ENCODE measurements at places on chromosomes 11 and 22.

DNA sequence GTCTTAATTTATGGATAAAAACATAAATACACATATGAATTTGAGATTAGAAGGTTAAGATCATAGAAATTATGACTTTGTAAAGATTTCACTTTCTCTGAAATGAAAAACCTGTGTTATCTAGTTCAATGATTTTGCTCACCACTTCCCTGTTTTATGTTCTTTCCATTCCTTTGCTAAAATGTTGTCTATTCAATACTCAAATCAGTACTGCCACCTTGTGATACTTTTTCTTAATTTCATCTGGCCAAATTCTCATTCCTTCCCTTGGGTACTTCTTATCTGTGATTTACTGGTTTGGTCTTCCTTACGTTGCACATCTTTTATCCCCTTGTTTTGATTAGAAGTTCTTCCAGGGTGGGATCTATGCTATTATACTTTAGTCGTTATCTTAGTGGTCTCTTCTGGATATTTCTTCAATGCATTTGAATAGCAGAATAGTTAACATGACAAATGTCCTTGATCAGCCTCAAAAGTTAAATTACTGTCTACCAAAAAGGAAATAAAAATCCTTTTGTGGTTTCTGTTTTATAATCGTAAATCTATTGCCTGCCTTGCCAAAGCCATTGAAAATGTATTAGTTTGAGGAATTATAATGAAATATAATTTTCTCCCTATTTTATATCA is 197.0 kb downstream of the PGR start:
- no peak overlapping the region for H3K27ac ChIP-seq
- no peaks in the 10 kb centered on the region for H3K36me3 ChIP-seq
- H3K27me3 ChIP-seq = no peaks in the 10 kb centered on the region
- peaks cover 14% of the 10 kb centered on the region for H3K4me1 ChIP-seq
- peak; percentile 77 for DNase-seq

DNA sequence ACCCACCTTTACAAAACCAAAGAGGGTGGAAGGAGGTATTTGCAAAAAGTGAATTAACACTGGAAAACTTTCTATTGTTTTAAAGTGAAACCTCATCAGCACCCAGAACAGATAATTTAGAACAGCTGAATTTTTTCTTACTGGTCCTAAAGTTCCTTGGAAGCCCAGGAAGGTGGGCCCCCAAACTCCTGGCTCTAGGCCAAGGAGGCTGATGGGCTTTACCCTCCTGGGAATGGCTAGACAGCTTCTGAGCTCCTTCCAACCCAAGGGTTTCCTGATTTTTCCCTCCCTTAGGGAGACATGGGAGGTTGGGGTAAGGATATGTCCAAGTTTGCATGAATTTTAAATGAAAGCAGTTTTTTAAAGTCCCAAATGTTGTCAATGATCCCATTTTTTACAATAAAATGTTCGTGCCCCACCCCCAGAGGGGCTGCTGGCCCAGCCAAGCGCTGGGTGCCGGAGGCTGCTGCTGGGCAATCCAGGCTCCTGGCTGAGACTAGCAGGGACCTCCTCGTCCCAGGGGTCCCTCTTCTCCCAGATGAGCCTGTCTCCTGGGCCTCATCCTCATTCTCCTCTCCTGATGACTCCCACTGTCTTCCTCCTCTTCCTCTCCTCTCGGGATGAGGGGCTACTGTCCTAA is 28.4 kb downstream of the RELT start:
- DNase-seq = no peak
- no peaks in the 10 kb centered on the region for H3K27me3 ChIP-seq
- H3K4me1 ChIP-seq = no peaks in the 10 kb centered on the region
- H3K27ac ChIP-seq = no peak overlapping the region
- peaks cover 6% of the 10 kb centered on the region for H3K36me3 ChIP-seq
- H3K4me3 ChIP-seq = no peak overlapping the region

DNA sequence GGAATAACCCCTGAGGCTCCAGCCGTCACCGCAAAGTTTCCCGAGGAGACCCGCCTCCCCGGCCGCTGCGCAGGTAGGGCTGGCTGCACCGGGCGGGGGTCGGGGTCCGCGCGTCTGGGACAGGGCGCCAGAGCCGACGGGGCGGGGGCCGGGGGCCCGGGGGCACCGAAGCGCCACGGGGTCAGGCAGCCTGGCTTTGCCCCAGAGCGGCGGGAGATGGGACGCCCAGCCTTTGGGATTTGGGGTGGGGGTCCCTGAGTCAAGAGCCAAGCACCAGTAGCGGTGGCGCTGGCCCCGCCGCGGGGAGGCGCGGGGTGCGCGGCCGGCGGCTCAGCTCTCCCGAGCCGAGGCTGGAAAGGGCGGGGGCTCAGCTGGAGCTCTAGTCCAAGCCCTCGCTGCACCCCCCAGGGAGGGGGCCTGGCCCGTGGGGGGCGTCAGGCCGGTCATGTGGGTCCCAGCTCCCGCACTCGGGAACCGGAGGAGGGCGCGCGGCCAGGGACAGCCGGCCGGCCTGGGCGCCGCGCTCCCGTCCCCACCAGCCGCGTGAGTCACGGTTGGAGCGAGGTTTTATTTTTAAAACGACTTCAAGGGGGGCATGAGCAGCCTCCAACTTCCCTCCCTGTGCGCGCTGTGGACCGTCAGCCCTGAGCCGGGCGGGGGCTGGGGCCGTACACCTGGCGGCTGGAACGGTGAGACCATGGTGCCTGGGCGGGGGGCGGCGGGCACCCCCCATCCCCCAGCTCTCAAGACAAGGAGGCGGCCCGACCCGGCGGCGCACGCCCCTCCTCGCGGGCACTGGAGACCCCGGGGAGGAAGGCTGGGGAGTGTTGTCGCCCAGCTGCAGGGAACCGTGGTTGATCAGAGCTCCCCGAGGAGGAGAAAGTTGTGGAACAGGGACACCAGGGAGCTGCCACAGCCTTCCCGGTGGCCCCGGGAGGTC is 626 bp downstream of the FLRT1 start:
- peak overlapping the region; percentile 47 for H3K27ac ChIP-seq
- H3K4me3 ChIP-seq = peak overlapping the region; percentile 60
- H3K4me1 ChIP-seq = peaks cover 24% of the 10 kb centered on the region
- DNase-seq = peak; percentile 67
- peaks cover 14% of the 10 kb centered on the region for H3K27me3 ChIP-seq
- no peaks in the 10 kb centered on the region for H3K36me3 ChIP-seq

- H3K4me3 ChIP-seq = peak overlapping the region; percentile 63
- H3K27ac ChIP-seq = peak overlapping the region; percentile 17
- peaks cover 26% of the 10 kb centered on the region for H3K4me1 ChIP-seq
- DNase-seq = no peak
- H3K27me3 ChIP-seq = no peaks in the 10 kb centered on the region
These were observed 664 bp upstream of the PRSS23 start for GRCh38 chr11:86799680-86800075.

DNA sequence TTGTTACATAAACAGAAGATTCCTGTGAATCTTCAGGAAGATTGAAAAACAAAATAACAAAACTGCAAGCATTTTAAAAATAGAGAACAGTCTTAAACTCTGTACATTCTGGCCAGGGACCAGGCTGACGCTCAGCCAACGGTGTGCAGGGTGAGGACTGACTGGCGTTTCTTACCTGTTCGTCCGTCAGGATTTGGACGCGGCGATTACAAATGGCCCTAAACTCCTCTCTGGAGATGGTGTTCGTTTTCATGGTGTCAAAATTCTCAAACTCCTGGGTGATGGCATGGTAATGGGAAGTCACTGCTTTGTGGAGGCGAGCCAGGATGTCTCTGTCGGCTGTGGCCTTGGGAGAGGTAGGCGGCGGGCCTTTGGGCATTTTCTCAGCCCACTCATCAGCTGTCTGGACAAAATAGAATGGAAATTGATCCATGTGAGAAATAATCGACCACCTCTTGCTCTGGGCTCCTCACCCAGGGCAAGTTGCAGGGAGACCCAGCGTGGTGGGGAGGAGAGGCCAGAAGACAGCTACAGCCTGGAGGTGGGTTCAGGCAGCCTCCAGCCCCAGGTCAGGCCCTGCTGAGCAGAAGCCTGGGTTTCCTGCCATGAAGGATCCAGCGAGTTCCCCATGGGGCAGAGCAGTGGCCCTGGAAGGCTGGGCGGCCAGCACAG is 143.0 kb downstream of the MPPED1 start:
- no peak overlapping the region for H3K4me3 ChIP-seq
- no peak overlapping the region for H3K27ac ChIP-seq
- H3K36me3 ChIP-seq = no peaks in the 10 kb centered on the region
- H3K4me1 ChIP-seq = no peaks in the 10 kb centered on the region
- no peaks in the 10 kb centered on the region for H3K27me3 ChIP-seq
- no peak for DNase-seq

DNA sequence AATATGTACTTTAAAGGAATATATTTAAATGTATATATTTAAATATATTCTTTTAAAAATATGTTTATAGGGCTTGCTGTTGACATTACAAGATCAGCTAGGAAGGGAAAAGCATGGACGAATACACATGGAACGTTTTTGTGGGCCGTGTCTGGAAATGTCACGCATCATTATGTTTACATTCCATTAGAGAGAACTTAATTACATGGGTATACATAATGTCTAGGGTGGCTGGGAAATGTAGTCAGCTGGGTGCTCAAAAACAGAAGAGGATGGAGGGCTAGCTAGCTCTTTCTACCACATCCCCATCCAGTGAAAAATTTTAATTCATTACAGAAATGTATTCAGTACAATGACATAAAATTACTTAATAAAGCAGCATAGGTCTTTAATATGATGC is 371.2 kb downstream of the DYNC2H1 start:
- no peaks in the 10 kb centered on the region for H3K27me3 ChIP-seq
- no peak overlapping the region for H3K27ac ChIP-seq
- no peaks in the 10 kb centered on the region for H3K4me1 ChIP-seq
- DNase-seq = peak; percentile 37
- H3K4me3 ChIP-seq = no peak overlapping the region

GRCh38 chr22:32548039-32548438 is 73.4 kb downstream of the FBXO7 start:
- H3K27me3 ChIP-seq = peaks cover 10% of the 10 kb centered on the region
- H3K36me3 ChIP-seq = no peaks in the 10 kb centered on the region
- no peak for DNase-seq
- H3K4me1 ChIP-seq = no peaks in the 10 kb centered on the region

GRCh38 chr22:43749473-43749872 is 62.6 kb downstream of the EFCAB6 start:
- H3K27me3 ChIP-seq = peaks cover 94% of the 10 kb centered on the region
- H3K4me3 ChIP-seq = no peak overlapping the region
- H3K36me3 ChIP-seq = no peaks in the 10 kb centered on the region
- H3K27ac ChIP-seq = no peak overlapping the region
- H3K4me1 ChIP-seq = peaks cover 16% of the 10 kb centered on the region

GRCh38 chr11:3665336-3666022 is 5.7 kb downstream of the CHRNA10 start:
- no peak overlapping the region for H3K4me3 ChIP-seq
- DNase-seq = no peak
- no peak overlapping the region for H3K27ac ChIP-seq
- no peaks in the 10 kb centered on the region for H3K36me3 ChIP-seq

DNA sequence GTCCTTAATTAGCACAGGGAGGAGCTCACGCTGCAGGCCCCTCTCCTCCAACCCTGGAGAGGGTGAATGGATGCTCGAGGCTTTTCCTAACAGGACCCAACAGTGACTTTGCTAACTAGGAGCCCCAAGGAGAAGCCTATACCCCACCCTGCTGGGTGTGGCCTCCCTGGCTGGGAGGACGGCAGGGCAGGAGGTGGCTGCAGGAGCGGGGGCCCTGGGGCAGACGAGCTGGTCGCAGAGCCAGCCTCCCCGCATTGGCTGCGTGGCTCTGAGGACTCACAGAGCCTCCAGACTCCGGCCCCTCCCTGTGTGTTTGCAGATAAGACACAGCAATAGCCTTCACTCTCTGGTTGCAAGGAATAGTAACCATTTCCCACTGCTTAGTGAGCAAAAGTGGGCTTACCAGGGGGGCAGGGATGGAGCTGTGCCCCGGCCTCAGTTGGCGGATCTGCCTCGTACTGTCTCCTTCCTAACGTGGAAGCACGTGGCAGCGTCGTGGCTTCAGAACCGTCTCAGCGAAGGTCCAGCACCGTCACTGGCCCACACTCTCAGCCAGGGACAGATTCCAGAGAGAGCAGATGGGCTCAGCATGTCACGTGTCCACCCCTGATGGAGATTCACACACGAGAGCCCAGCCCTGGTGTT is 1087.5 kb downstream of the BRD1 start:
- H3K27me3 ChIP-seq = no peaks in the 10 kb centered on the region
- no peak overlapping the region for H3K27ac ChIP-seq
- H3K36me3 ChIP-seq = no peaks in the 10 kb centered on the region
- H3K4me1 ChIP-seq = no peaks in the 10 kb centered on the region

GRCh38 chr11:77259641-77260040 is 41.8 kb downstream of the GDPD4 start:
- DNase-seq = no peak
- no peak overlapping the region for H3K4me3 ChIP-seq
- no peak overlapping the region for H3K27ac ChIP-seq
- no peaks in the 10 kb centered on the region for H3K4me1 ChIP-seq
- H3K36me3 ChIP-seq = no peaks in the 10 kb centered on the region

- H3K27me3 ChIP-seq = no peaks in the 10 kb centered on the region
- H3K4me1 ChIP-seq = peaks cover 16% of the 10 kb centered on the region
- H3K36me3 ChIP-seq = no peaks in the 10 kb centered on the region
- no peak overlapping the region for H3K4me3 ChIP-seq
These were observed 31.3 kb downstream of the ARRB1 start for GRCh38 chr11:75320046-75320618.

DNA sequence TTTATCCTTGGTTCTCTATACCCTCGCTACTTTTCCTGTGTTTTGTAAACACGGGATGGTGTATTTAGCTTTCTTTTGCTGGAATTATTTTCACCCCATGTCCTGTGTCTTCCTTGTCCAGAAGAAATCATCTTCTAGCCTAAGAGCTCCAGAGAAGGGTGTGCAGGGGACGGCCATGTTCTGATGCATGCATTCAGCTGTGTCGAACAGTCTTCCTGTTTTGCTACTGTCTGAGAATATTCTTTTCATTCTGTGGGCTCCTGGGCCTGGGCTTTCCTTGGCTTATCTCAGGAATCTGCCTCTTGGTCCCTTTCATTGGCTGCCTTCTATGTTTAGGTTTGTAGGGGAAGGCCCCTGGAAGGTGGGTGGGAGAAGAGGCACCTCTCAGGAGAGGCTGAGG is 10.6 kb upstream of the PLET1 start:
- H3K4me3 ChIP-seq = no peak overlapping the region
- no peak for DNase-seq
- no peak overlapping the region for H3K27ac ChIP-seq
- H3K27me3 ChIP-seq = no peaks in the 10 kb centered on the region
- no peaks in the 10 kb centered on the region for H3K36me3 ChIP-seq
- no peaks in the 10 kb centered on the region for H3K4me1 ChIP-seq

DNA sequence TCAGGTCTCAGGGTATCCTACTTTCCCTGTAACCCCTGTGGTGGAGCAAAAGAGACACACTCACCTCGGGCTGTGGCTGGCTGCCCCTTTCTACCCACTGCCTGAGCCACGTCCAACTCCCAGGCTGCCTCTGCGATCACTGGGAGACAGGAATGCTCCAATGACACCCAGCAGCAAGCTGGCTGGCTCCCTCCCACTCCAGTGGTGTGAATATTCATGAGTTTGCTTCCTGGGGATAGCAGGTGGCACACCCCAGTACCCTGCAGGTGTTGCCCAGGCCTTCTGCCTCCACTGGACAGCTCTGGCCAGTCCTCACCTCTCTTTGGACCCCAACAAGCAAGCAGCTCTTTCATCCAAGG is 9.7 kb downstream of the GAL3ST1 start:
- no peaks in the 10 kb centered on the region for H3K36me3 ChIP-seq
- no peak overlapping the region for H3K4me3 ChIP-seq
- no peaks in the 10 kb centered on the region for H3K27me3 ChIP-seq
- no peak for DNase-seq

- no peaks in the 10 kb centered on the region for H3K36me3 ChIP-seq
- H3K27me3 ChIP-seq = no peaks in the 10 kb centered on the region
- H3K4me1 ChIP-seq = no peaks in the 10 kb centered on the region
- no peak overlapping the region for H3K4me3 ChIP-seq
- H3K27ac ChIP-seq = no peak overlapping the region
These were observed 9.3 kb downstream of the APOL5 start for GRCh38 chr22:35726933-35727332.

GRCh38 chr22:27990879-27991278 is 71.8 kb upstream of the PITPNB start:
- H3K4me1 ChIP-seq = no peaks in the 10 kb centered on the region
- H3K36me3 ChIP-seq = no peaks in the 10 kb centered on the region
- H3K27me3 ChIP-seq = no peaks in the 10 kb centered on the region

Data from A673 (cell line).